ENCODE measurements at places on chromosomes 3 and 15. TPM values are rescaled to one million over a fixed set of nuclear protein-coding genes. Genes with fewer than 3 reads are reported as not detected.

Gene UROC1
- not detected for total RNA-seq

Gene ZBBX
- total RNA-seq, result not detected

Gene GOLGA8S
- 0.09 TPM for total RNA-seq

DNA sequence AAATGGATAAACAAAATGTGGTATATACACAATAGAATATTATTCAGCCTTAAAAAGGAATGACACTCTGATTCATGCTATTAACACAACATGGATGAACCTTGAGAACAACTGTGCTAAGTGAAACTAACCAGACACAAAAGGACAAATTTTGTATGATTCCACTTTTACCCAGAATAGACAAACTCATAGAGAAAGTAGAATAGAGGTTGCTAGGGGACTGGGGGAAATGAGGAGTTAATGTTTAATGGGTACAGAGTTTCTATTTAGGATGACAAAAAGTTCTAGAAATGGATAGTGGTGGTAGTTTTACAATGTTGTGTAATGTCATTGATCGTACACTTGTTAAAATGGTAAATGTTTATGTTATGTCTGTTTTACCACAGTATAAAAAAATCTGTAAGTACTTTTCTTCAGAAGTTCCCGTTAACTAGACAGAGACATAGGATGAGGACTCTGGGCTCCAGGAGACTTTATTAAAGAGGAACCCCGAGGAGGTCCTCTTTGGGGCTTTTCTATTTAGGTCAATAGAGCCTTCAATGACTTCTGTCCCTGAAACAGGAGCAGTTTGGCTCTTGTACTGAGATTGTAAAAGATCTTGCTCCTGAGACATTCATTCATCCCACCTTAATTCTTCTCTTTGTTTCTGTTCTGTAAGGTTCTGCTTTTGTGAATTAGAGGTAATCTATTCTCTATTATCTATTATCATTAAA is 24.5 kb downstream of the ABHD6 start:
- no peak for DNase-seq

DNA sequence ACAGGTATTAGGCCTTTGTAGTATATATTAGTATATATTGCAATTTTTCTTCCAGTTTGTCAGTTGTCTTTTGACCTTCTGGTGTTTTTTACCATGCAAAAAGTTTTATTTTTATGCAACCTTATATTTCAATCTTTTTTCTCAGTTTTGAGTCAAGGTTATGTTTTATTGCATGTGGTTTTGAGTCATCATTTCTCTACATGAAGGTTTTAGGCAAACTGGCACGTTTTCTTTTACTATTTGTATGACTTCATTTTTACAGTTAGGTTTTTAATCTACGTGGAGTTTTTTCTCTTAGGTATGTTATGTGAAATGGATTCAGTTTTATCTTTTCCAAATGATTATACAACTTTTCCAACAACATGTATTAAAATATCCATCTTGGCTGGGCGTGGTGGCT is 36.8 kb upstream of the TCAIM start:
- DNase-seq, result no peak

- no peak for DNase-seq
Measured at GRCh38 chr15:77599899-77600298, 32.8 kb downstream of the LINGO1 start.
